NCI-H1105 (cell line): ENCODE measurements at places on chromosomes 4 and X.

GRCh38 chr4:38315286-38315685, 348.7 kb upstream of the KLF3 start:
- DNase-seq, result no peak

GRCh38 chrX:42708222-42708621, 69.7 kb downstream of the PPP1R2C start:
- no peak for DNase-seq

GRCh38 chr4:4721636-4722035, 137.8 kb upstream of the MSX1 start:
- DNase-seq, result no peak

- no peak for DNase-seq
These were observed 628.3 kb upstream of the MAGEB2 start for GRCh38 chrX:29587107-29587506.

DNA sequence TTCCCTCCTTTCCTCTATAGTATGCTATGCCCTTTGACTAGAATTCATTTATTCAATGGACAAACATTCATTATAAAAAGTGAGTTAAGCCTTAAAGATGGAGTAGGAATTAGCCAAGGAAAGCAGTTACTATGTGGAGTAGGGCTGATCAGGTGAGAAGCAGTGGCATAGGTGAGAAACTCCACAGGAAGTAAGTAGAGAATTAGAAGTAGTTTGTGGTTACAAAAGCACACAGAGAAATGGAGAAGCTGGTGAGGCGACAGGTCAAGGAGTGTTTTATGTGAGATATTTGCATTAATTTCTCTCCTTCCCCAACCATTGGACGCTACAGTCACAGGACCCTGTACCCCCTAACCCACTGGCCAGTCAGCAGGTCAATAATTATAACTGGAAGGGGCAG, 30.6 kb downstream of the SETD7 start:
- no peak for DNase-seq

DNA sequence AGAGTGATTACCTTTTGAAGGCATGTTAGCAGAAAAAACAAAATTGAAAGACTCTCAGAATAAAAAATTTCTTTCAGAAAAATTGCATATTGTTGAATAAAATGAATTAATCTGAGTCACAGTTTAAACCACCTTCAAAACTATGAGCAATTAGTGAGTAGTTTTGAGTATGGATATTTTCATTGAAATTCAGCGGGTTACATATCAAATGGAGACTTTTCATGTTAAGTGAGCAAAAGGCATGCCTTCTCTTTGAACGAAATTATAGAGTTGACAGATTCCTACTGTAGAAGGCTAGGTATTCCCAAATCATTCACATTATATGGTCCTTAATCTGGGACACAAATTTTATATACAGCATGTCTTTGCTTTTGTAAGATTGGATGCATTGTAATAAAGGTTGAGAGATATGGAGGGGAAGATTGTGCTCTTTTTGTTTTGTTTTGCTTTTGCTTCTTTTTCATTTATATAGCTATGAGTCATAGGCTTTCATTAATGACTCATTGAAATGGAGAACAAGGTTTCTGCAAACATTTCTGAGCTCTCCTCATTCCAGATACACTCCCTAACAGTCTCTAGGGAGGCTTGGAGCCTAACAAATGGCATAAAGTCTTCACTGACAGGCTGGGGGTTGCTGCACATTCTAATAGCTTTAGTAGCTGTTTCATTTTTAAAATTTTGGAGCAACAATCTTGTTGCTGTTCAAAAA, 21.6 kb downstream of the PCDH18 start:
- DNase-seq, result no peak

DNA sequence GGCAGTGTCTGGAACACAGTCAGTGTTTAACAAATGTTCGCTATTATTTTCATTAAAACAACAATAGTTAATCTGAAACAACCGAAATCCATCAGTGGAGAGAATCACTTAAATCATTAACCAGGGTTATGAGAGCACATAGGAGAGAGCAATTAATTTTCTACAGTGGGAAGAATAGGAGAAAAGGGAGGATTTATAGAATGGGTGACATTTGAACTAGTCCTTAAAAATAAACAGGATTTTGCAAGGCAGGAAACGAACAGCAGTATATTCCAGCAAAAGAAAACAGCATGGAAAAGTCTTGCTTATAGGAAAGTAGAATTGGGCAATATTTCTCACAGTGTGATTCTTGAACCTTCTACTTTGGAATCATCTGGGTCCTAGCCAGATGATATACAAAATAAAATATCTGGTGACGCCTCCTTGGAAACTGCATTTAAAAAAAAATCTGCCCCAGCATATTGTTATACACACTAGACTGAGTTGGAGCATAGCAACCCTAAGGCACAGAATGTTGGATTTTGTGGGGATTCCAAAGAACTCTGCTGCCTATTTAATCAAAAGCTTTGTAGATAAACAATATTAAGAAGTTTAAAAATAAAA, 56.1 kb downstream of the INTS12 start:
- no peak for DNase-seq

- no peak for DNase-seq
These were observed 57.2 kb downstream of the CPZ start for GRCh38 chr4:8649631-8650361.

GRCh38 chr4:105280338-105281123, 133.9 kb downstream of the TET2 start:
- DNase-seq, result no peak

DNA sequence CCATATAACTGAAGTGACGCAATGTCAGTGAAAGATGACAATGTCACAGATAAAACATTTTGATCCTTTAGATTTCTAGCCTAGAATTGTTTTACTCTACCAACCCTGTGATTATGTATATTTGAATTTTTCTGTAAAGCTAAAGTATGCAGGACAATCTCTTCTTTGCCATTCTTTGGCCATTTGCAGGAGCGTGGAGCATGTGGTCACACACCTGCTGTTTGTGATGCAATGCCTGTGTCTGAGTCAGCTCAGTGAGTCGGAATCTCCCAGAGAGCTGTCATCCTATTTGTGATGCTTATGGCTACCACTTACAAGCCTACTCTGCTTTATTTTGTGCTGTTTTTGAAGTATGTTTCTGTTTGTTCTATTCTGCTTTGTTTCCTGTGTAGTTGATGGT, 214.5 kb downstream of the NAF1 start:
- DNase-seq, result no peak

DNA sequence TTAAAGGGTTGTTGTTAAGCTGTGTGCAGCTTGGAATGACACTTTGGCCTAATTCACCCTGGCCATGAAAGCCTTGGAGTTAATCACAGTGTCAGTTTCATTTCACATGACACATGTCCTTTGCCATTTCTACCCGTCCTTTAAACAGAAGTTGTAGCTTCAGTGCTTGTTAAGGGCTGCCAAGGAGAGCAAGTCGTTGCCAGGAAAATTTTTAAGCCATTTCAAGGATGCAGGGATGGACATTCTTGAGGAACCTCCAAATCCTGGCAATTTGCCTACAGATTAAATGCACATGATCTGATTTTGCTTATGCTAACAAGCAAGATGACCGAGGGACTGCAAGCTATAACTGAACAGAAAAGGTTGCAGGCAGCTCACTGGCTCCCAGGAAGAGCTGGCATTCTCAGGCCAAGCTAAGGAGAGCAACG, 40.5 kb downstream of the SETD7 start:
- no peak for DNase-seq

- no peak for DNase-seq
These were observed 898 bp upstream of the PDGFC start for GRCh38 chr4:156972379-156973015.

DNA sequence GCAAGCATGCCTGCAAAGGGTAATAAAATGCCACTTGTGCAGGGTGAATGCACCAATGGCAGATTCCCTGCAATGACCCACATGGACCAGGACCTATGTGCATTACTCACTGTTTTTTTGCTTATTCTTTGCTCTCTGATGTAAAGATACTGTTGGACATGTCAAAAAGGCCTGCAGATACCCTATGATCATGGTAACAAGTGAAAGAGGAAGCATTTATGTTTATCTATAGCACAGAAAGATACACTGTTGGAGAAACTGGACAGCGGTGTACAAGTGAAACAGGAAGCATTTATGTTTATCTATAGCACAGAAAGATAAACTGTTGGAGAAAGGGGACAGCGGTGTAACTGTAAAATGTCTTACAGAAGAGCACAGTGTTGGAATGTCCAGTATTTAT, 127.5 kb downstream of the PAPSS1 start:
- no peak for DNase-seq

DNA sequence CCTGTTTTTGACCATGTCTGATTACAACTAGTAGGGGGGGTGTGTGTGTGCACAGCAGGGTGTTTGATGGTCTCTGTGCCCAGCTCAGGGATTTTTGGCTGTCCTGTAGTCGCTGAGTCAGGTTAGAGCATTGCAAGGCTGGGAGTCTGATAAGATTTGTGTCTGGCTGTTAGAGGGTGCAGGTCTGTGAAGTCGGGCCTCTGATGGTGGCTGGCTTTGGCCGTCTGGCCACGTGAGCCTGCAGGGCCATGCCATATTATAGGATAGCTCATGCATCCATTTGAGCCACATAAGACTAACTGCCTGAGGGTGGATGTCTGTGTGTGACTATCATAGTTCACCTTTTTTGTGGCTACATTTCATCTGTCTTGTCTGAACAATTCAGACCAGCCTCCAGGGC, 4.9 kb downstream of the PORCN start:
- DNase-seq, result no peak

DNA sequence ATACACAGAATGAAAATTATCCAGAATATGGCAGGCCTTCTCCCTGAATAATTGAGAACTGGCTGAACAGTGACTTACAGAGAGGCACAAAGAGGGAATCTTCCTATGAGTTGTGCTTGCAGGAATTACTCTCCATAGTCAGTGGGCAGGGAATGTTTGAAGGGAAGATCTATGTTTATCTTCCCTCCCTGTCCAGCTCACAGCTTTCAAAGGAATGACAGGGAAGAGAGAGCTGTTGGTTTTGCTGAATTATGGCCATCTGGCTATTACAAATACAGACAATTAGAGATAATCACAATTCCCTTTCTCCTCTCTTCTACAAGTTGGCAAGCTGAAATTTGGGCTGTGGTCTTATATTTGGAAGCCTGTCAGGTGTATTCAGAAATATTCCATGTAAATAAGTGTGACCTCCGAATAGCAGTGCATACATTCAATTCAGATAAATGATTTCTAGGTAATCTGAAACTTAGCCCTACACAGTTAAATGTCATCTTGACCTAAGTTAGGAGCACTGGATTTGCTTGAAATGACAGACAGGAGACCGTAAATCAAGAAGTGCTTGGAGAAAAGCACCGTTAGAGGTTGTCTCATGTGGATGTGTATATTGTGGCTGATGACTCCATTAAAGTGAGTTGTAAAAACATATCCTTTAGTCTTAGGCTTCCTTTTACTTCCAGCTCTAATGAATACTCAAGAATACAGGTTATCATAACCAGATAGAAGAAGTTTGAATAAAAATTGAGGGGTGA, 136.8 kb downstream of the C4orf33 start:
- DNase-seq, result no peak

DNA sequence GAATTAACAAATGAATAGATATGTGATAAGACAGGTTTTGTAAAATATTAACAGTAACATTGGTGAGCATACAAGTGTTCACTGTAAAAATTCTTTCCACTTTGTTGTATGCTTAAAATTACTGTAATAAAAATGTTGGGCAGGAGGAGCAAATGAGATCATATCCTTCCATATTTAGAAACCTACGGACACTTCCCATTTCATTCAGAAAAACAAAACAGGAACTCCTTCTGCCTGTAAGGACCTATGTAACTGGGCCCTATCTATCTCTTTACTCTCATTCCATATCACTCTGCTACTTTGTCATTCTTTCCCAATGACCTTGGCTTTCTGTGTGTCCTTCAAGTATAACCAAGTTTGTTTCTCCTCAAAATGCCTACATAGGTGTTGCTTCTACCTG, 53.7 kb upstream of the SLC39A8 start:
- DNase-seq, result no peak

DNA sequence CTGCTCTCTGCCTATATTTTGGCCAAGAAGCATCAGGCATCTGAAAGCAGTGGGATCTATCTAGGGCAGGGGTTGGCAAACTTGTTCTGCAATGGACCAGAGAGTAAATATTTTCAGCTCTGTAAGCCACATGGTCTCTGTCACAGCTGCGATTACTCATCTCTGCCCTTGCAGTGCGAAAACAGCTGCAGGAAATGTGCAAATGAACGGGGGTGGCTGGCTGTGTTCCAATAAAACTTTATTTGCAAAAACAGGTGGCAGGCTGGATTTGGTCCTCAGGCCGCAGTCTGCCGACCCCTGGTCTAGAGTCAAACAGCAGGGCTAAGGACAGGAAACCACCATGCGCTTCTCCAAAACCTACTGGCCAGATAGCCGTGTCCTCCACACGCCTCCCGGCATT, 48.6 kb downstream of the ACOX3 start:
- DNase-seq, result no peak

GRCh38 chrX:56800307-56800706, 71.3 kb downstream of the NBDY start:
- no peak for DNase-seq

DNA sequence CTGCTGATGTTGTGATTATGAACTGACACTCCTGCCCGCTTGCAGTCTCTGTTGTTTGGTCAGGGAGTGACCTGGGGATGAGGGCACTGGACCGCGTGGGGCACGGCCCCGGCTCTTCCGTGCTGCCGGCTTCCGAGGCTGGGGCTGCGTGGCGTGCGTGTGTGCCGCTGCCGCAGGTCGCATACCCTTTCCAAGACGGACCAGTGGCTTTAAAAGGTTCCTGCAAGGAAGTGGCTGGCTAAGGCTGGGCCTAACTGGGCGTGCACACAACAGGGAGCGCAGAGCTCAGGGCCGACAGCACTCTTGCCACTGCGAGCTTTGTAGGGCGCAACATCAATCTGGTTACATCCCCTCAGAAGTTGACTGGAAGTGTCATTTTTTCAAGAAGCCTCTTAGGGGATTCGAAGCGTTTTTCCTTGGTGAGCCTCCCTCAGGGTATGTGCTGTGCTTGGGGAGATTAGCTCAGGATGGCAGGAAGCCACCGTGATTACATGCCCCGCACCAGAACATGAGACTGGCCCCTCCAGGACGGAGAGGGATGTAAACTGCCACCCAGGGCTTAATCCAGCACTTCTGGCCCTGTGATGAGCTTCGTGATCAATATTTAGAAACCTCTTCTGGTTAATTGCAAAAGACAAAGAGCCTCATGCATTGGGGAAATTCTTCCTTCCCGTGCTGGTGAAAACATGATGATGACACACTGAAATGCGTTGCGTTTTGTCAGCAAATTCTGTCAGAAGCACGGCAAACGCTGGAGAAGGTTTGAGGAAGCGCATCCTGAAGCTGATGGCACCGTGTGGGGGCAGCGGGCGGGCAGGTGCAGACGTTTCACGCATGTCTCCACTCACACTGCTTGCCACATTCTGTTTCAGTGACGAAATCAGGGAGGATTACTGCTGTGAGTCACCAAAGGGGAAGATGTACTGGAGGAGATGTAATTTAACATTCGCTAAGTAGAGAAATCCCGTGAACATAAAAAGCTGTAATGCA, 11.1 kb downstream of the MAEA start:
- no peak for DNase-seq

GRCh38 chr4:77593993-77594392, 11.6 kb upstream of the CXCL13 start:
- DNase-seq, result no peak

GRCh38 chr4:184792950-184793555, 32.7 kb downstream of the ACSL1 start:
- no peak for DNase-seq
